ENCODE measurements at places on chromosomes 4 and X.

DNA sequence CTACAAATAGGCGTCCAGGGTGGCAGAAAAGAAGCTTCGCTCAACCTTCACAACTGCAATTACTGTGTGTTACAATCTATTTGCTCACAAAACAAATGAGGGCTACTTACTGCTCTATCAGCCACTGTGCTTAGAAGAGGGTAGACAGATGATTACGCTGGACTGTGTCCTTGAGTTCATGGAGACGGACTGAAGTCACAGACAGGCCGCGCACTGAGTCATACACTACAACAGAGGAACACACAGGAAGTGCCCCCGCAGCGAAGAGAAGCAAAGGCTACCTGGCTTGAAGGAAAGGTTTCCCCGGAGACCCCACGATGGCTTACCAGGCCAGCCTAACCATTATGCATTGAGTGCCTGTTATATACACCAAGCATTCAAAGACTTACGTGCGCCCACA, 25.6 kb downstream of the FAT1 start:
- DNase-seq, result no peak

DNA sequence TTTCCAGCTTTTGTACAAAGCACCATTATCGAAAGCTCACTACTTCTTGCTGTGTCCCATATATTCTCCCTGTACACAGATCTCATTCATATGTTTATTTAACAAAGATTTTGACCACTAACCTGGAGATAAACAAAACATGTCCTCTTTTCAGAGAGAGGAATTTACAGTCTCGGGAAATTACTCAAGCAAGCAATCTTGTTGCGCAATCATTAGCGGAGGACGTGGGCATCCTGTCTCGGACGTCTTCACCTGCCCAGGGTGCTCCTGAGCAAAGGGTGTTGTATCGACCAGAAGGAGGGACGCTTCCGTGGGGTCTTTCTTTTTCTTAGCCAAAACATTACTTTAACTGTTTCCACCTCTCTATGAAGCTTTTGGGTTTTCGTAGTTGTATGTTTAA, 66.5 kb upstream of the CLCN4 start:
- DNase-seq, result no peak

- DNase-seq, result no peak
Measured at GRCh38 chr4:8819473-8820177, 52.0 kb downstream of the HMX1 start.

DNA sequence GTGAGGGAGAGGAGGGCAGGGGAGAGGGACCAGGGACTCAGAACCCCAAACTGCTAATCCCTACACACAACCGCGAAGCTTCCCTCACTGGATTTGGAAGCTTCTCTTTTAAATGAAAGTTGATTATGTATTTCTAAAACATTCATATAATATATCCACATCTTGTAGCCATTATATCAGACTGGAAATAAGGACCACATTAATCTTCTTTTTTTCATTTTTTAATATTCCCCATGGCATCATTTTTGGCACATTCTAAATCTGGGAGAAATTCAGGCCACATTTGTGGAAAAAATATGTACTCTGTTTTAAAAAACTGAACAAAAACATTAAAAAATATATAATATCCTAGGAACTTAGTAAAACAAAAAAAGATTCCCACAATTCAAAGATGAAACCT, 97.8 kb downstream of the AFAP1 start:
- DNase-seq, result no peak

GRCh38 chrX:21996872-21997455, 35.2 kb upstream of the PHEX start:
- DNase-seq, result no peak
